DMS79 treated with DMSO at 0.1 percent for 48 hours (cell line): ENCODE measurements at places on chromosomes 6 and 20.

DNA sequence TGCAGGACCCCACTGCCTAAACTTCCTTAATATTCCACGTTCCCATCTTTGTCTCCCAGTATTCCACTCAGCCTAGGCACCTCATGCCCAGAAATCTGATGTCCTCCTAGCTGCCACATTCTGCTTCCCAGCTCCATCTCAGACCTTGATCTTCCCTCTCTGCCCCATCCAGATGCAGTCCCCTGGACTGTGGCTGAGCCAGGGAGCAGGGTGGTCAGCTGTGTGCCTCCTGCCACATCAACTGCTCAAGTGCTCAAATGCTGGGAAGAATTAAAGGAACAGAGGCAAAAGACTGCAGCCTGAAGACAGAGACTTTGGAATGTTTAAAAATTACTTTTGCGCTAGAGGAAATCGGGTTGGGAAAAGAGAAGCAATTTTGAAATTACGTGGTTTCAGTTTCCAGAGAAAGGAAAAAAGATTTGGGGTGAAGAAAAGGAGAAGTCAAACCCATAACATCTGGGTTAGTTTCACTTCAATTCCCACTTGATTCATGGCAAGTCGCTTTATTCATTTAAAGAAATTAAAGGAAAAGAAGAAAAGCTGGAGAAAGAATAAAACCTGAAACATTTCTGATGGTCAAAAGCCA, 704.8 kb downstream of the PTPRT start:
- DNase-seq = no peak

GRCh38 chr6:63708631-63709030, 73.0 kb downstream of the PHF3 start:
- DNase-seq = no peak

DNA sequence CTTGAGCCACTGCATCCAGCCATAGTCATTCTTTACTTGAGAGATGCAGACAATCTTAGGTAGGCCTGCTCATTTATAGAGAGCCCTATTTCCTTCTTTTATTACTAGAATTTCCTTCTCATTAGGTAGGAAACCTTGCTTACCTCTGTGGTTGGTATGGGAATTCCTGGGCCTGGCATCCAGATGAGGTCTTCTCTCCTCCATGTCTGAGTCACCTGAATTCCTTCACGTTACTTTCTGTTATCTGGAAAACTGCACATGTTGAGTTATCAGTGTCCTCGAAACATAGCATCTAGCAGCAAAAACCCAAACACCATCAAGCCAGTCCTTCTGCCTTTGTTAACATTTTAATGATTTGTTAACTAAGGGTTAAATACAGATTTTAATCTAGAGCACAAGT, 2.2 kb downstream of the ZNFX1 start:
- DNase-seq = no peak

DNA sequence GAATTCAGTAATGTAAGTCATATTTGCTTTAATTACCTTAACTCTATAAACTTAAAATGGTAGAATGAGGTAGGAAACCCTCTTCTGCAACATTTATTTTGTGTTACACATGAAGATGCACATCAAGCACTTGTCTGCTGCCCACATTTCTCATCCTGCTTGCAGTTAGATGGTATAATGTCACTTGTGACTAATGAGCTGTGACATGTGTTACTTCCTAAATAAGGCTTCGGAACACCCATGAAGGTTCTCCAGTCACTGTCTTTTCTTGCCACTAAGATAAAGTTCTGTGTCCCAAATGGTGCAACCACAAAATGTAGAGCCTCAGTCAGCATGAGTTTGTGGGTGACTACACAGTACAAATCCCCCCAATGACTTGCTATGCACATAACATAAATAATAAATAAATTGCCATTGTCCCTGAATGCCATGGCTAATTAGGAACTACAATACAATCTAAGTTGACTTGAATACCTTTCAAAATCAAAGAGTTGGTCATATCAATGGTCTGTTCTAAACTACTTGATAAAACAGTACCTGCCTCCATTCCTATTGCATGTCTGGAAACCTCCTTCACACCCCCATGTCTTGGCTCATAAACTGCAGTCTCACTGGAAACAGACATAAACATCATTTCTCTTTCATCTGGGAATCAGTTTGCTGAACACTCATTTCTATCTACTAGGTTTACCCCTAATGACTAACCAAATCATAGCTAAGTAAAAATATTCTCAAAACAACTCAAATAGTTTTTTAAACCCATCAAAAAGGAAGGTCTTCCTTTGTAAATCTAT, 157.2 kb downstream of the PTPRK start:
- no peak for DNase-seq

GRCh38 chr20:21019814-21020658, 86.1 kb downstream of the LINC00237 start:
- DNase-seq = no peak
